ENCODE measurements at places on chromosomes 12 and 14.

DNA sequence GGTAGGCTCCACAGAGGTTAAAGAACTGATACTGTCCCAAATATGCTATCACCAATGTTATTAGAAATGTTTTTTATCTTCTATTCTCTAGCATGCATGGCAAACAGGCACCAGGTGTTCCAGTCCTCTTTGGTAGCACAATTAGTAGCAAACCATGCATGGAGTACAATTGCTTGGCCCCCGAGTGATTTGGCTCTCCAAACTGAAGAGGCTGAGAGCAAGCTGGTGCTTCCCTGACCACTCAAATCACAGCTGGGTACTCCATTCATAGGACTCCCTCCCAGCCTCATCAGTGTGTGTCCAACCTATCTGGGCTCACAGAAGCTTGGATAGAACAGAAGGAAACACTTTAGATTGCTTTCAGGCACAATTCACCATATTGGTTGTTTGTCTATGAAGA is 93.4 kb downstream of the DIO2 start:
- DNase-seq: no peak

GRCh38 chr12:19624491-19624890 is 185.2 kb downstream of the AEBP2 start:
- DNase-seq: no peak

- DNase-seq: no peak
These were observed 41.6 kb downstream of the LRRC74A start for GRCh38 chr14:76867516-76868453.

DNA sequence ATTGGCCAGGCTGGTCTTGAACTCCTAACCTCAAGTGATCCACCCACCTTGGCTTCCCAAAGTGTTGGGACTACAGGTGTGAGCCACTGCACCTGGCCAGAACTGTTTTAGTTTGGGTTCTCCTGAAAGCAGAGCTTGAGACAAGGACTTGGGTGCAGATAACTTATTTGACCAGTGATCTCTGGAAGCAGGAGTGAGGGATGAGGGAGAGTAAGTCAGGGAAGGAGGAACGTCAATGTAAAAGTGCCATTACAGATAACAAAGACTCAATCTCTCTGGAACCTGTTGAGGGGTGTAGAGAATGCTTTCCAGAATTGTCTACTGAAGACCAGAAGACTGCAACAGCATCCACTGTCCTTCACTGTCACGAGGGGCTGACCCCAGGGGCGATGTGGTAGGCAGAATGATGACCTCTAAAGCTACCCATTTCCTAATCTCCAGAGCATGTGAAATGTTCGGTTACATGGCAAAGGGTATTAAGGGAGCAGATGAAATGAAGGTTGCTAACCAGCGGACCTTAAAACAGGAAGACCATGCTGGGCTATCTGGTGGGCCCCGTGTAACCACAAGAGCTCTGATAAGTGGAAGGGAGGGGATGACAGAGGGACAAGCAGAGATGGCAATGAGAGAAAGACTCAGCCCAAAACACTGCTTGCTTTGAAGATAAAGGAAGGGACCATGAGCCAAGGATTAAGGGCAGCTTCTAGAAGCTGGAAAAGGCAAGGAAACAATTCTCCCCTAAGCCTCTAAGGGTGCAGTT is 207.8 kb downstream of the RBM19 start:
- DNase-seq: no peak

- DNase-seq: no peak
These were observed 43.5 kb downstream of the DNAI7 start for GRCh38 chr12:25151476-25151875.

DNA sequence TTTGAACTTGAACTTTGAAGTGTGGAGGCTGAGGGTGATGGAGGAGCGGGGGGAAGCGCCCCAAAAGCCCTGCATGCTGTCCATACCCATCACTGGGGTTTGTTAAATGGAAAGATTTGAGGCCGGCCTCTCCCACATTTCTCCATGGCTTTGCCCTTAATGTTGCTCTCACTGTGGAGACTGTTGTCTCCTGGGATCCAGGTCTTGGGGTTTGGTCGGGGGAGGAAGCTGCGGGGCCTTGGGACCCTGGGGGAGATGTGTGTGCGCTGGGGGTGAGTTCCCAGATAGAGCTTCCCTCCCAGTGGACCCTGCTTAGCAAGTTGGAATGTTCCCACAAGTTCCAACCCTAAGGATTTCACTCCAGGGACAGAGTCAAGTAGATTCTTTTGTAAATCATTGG is 28.0 kb upstream of the LRTM2 start:
- DNase-seq: no peak

- no peak for DNase-seq
These were observed 923 bp upstream of the MLF2 start for GRCh38 chr12:6753772-6754356.

- no peak for DNase-seq
These were observed 7.7 kb downstream of the HOXC8 start for GRCh38 chr12:54016478-54016964.

DNA sequence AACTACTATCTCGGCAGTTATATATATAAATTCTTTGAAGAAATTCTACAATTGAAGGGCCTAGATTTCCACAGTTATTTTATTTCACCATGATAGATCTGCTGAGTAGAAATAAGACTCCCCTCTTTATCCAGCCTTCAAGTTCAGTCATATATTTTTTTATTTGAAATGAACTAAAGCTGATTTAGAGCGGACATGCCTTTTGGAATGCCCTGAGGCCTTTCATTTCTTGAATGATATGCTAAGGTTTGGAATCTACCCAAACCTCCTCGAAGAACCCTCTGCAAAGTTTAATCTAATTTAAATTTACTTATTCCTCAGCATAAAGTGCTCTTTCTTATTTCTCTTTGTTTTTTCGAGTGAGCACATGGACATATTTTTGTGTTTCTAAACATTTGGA is 15.1 kb downstream of the SIX1 start:
- DNase-seq: no peak

DNA sequence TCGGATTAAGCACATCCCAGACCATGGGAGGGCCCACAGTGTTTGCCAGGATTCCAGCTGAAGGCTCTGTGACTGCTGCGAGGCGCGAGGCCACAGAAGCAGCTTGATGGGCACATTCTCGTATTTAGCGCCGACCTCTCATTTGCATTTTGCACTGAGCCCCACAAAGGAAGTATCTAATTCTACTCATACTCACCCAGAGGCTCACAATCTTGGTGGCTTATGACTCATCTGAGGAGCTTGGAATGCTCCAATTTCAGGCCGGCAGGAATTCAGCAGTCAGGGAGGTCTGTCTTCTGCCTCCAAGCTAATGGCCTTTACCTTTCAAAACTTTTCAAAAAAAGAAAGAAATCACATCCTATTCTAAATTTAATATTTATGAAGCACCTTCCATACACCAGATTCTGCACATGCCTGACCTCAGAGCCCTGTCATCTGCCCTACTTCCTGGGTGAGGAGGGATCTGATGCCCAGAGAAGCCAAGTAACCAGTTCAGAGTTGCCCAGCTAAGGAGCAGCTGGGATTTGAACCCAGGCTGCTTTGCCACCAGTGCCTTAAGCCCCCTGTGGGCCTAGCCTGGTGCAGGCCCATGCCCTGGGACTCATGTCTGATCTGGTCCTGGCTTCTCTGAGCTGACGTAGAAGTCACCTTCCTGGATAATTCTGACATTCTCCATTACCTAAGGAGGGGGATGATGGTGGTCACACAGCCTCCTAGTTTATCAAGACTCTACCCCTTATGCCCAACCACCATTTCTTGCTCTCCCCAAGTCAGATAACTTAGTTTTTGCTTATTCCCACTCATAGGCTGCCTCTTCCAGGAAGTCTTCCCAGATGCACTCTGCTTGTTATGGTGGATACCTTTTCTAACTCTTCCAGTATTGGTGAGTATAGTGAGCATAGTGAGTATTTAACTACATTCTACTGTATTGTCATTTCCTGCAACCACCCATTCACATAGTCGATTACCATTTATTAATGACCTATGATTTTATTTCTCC is 198.9 kb downstream of the RBM19 start:
- no peak for DNase-seq

DNA sequence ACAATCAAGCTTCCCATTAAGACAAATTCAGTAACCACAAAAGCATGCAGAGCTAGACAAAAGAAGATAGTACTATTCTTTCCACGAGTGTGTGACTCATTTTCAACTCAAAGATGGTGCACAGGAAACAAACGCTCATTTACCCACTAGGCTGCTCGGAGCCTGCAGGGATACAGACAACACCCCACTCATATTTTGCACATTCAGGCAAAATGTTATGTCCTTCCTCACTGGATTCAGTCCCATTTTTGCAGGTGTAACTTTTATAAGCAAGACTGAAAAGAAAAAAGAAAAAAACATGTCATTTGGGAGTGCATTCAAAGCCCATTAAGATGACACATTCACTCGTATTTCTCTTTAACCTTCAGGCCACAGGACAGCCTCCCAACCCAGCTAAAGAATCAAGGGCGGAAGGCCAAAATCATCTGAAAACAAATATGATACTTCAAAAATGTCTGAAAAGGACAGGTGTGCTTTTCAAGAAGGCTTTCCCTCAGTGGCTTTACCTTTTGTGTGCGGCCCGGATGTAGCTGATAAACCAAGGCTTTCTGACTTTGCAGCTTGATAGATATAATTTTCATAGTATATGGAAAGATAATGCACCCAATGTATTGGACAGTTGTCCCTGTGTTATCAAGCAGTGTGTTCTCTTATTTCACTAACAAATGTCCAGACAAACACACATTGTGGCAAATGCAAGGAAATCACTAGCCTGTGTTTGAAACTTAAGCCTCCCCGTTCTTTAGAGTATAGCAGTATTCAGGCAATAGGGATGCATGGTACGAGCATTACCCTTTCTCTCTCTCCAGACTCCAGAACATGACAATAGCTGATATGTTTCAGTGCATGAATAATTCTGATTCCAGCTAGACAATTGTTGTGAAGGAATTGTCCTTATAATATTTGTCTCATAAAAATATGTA is 147.8 kb upstream of the KRR1 start:
- no peak for DNase-seq

- DNase-seq: no peak
These were observed 86.0 kb downstream of the RFLNA start for GRCh38 chr12:124380796-124381455.

GRCh38 chr14:73235531-73236155 is 1.7 kb upstream of the PAPLN start:
- DNase-seq: no peak

DNA sequence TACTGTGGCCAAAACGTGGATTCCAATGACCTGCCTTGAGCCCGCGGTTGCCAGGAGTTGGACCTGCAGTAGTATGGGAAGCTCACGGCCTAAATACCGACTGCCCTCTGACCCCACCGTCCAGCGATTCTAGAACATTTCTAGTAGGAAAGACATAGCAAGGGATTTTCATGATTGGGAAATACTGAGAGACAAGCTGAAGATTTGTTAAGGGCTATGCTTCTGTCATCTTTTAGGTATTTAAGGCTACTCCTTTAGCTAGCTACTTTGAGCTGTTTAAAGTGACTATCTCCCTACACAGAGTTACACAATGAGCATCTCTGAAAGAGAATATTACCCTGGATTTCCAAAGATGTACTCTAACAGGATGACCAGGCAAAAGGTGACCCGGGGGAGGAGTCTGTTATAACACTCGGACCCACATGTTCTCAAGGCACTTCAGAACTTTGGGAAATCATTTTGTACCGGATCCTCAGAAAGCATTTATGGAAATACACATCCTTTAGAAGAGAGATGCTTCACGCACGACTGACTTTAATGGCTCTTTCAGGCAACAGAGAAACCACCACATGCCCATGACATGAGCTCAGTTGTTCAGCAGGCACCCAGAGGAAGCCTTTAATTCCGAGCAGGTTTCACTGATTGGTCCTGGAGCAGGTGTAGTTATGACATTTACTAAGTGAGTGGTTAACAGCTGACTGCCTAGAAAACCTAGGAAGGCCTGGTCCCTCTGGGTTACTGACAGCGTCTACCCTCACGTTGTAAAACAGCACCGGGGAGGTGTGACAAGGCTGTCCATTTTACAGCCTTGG is 4.2 kb downstream of the BAG5 start:
- no peak for DNase-seq

DNA sequence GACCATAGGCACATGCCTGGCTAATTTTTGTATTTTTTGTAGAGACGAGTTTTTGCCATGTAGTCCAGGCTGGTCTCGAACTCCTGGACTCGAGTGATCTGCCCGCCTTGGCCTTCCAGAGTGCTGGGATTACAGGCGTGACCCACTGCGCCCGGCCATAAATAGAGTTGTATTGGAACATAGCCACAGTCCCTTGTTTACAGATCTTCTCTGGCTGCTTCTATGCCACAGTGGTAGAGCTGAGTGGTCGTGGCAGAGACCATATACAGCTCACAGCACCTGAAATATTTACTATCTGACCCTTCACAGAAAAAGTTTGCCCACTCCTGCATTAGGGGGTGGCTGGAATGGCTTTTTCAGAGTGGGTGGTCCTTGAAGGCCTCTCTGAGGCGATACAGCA is 28.0 kb upstream of the TSPAN9 start:
- no peak for DNase-seq

DNA sequence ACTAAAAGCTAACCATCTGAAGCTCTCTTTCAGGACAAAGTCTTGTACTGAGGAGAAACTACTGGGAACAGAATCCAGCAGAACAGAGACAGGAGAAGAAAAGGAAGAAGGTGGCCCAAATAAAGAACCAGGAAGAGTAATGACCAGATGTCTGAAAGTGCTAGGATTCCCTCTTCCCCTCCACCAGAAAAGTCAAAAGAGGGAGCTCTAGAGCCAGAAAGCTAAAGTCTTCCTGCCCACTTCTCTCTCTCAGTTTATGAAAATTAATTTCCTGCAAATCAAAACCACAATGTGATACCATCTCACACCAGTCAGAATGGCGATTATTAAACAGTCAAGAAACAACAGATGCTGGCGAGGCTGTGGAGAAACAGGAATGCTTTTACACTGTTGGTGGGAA is 47.2 kb downstream of the SPPL3 start:
- no peak for DNase-seq

DNA sequence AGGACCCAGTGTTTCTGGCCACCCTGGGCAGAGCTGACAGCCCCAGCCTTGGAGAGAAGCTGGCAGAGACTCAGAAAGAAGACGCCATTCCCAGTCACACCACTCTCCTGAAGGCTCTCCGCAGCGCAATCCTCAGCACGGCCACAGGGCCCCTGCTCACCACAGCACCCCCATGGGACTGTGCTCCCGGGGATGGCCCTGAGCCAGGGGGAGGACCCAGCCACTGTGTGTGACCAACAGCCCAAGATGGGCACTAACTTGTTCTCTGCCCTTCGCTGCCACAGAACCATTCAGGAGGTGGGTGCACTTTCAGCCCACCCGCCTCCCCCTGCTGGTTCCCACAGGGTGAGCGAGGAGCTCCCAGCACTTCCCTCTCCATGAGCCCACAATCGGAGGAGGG is 57.1 kb downstream of the CCNK start:
- no peak for DNase-seq

GRCh38 chr12:12265571-12266388 is 1.1 kb downstream of the LRP6 start:
- no peak for DNase-seq

DNA sequence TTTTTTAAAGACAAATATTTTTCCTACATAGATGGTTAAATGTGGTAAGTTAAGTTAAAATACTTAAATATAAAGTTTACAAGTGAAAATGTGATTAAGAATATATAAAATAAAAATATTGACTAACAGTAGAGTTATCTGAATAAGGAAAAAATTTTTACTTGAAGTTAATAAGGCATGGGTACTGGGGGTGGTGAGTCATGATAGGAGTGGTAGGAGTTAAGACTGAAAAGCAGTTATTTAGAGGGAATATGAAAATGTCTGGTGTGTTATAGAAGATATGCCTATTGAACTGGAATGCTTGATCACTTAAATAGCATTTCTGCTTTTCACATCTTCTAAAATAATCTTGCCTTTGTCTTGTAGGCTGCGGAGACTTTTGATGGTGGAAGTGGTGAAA is 68.7 kb downstream of the CCDC91 start:
- no peak for DNase-seq
